RCC 7860 (cell line): ENCODE measurements at places on chromosomes 2 and 18.

- no peak for DNase-seq
These were observed 34.0 kb downstream of the ABCB11 start for GRCh38 chr2:168997118-168997521.

DNA sequence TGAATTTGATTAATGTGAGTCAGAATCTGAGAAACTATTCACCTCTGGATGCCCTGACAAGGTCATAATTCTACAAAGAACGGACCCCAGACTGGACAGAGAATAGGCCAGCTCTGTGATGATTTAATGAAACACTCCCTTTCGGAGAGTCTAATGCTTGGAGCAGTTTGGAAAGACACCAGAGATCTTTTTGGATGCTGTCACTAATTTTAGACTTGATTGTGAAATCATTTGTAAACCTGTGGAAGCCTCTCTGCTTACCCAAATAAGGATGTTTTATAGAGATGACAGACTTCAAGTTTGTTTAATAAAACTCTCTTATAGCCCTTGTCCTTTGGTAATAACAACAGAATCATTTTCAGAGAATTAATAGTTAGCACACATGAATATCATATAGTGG is 83.5 kb downstream of the MYL12B start:
- DNase-seq = no peak

GRCh38 chr2:216031960-216032689 is 18.8 kb upstream of the MREG start:
- DNase-seq = peak; percentile 10

GRCh38 chr2:241637795-241638660 is 535 bp downstream of the ATG4B start:
- DNase-seq = no peak

GRCh38 chr2:64987001-64987955 is 1.9 kb upstream of the SLC1A4 start:
- DNase-seq = no peak

- DNase-seq = no peak
These were observed 199.6 kb downstream of the HRH4 start for GRCh38 chr18:24659827-24660720.

- DNase-seq = peak; percentile 59
These were observed 52.3 kb upstream of the ITGB6 start for GRCh38 chr2:160252278-160252887.

GRCh38 chr2:165425556-165425955 is 43.9 kb upstream of the CSRNP3 start:
- DNase-seq = no peak

DNA sequence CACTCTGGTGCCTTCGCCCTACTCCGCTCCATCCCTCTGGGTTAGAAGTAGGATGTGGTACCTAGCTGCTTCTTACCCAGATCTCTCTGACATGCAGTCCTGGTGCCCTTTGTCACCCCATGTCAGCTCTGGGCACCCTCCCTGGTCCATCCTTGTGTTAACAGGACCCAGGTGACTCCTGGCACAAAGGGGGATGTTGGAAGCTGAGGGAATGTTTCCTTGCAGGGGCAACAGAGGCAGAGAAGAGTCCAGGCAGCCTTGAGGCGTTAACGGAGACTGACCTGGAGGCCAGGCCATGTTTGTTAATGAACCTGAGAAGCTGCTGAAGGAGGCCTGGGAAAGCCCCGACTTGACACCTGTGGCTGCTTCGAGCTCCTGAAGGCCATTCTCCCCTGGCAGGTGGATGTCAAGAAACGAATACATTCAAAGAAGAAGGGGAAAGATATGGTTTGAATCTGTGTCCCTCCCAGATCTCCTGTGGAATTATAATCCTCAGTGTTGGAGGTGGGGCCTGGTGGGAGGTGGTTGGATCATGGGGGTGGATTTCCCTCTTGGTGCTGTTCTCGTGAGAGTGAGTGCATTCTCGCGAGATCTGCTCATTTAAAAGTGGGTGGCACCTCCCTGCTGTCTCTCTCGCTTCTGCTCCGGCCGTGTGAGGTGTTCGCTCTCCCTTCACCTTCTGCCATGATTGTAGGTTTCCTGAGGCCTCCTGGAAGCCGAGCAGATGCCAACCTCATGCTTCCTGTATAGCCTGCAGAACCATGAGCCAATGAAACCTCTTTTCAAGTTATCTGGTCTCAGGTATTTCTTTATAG is 31.4 kb downstream of the NPPC start:
- DNase-seq = no peak

DNA sequence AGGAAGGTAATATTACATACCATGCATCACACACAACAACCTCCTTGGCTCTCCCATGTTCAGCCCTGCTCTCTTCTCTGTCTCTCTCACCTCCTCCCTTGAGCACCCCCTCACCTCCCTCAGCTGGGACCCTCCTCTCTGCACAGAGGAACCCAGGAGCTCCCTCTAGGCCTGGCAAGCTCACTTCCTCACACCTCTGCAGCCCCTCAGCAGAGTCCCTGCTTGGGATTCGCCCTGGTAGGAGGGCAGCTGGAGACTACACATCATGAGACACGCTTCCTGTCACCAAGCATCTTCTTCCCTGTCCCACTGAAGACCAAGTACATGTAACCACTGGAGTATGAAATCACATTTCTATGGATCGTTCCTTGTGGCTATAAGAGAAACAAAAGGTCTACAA is 51.0 kb downstream of the ADD2 start:
- DNase-seq = no peak

- no peak for DNase-seq
These were observed 18.6 kb downstream of the CAPN10 start for GRCh38 chr2:240604939-240605716.

GRCh38 chr2:14909795-14910194 is 277.3 kb downstream of the LRATD1 start:
- DNase-seq = no peak

DNA sequence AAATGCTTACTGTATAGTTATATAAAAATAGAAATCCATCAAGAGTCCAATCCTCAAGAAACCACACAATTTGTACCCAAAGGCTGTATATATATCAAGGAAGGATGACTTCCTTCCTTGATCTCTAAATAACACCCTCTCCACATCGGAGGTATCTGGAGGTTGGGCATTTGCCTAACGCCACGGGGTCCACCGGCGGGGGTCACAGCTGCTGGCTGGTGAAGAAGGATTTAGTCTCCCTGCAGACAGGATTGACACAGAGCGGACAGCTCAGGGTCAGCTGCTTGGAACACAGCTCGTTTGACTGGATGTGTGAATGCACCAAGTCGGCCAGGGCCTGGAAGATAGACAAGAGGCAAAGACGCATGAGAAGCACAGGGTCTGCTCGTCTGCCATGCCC is 36.0 kb downstream of the FECH start:
- no peak for DNase-seq

GRCh38 chr2:14234911-14235310 is 397.6 kb upstream of the LRATD1 start:
- no peak for DNase-seq

- no peak for DNase-seq
These were observed 91.4 kb downstream of the AOX1 start for GRCh38 chr2:200677171-200677570.

DNA sequence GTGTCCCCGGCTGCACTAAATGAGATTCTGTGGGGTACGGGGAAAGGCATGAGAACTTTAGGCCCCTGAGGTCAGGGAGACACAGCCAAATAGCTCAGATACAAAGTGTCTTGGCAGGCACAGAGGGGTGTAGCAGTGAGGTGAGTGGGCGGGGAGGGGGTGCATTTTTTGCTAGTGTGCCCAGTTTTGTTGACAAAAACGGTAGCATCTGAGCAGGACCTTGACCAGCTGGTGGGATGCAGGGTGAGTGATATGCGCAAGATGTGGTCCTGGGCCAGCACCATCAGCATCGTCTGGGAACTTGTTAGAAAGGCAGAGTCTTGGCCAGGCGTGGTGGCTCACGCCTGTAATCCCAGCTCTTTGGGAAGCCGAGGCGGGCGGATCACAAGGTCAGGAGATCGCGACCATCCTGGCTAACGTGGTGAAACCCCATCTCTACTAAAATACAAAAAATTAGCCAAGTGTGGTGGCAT is 127.3 kb upstream of the LGALSL start:
- no peak for DNase-seq

DNA sequence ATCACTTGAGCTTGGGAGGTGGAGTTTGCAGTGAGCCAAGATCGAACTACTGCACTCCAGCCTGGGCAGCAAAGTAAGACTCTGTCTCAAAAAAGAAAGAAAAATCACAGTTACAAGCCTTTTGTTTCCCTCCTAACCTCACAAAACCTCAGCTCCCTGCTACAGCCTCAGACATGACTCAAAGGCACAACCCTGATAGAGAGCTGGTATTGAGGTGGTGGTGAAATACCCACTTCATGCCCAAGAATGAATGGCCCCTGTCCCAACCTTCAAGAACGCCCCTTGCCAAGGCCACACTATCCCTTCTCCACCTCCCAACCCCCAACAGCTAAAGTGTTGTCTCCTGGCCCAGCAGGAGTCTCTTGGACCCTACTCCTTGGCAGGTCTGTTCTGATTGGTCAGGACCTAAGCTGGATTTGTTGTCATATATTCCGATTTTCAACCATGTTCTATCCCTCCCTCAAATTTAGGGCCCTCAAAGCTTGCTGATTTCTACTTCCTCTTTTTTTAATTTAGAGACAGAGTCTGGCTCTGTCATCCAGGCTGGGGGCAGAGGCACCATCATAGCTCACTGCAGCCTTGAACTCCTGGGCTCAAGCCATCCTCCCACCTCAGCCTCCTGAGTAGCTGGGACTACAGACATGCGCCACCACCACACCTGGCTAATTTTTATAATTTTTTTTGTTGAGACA is 61.9 kb upstream of the BZW1 start:
- DNase-seq = no peak

DNA sequence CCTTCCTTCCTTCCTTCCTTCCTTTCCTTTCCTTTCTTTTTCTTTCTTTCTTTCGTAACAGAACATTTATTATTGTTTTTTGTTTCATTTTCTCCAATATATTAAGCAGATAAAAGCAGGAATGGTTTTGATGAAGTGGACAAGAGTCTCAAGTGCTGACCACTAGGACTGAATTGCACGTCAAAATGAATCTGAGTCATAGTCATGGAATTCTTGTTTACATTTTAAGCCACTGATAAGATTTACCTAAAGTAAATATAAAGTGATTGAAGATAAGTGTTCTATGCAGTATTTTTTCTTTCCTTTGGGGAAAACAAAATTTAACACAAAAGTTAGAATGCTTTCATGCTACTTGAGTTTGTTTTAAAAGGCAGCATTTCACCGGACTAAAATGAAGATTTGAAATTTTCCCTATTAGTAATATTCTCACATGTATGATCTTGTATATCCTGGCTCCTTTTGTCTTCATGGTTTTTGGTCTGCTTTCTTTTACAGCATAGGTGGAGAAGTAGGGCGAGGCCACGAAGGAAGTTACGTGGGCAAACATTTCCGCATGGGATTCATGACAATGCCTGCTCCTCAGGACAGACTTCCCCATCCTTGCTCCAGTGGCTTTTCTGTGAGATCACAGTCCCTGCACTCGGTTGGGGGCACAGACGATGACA is 113.5 kb downstream of the NYAP2 start:
- DNase-seq = peak; percentile 21

DNA sequence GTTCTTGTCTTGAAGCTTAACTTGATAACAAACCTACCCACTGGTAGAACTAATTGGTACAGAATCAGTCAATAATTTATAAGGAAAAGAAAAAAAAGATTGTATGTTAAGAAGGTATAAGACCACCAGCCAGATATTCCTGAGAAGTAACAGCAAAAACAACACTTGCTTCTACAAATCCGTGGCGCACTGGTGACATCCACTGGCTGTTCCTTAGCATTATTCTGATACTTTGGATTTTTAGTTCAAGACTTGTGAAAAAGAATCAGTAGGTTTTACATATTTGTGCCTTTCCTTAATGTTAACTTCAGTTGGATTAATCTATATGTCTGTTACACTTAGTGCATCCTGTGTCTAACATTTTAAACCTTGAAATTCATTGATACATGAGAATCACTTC is 141.8 kb downstream of the GRB14 start:
- peak; percentile 33 for DNase-seq

DNA sequence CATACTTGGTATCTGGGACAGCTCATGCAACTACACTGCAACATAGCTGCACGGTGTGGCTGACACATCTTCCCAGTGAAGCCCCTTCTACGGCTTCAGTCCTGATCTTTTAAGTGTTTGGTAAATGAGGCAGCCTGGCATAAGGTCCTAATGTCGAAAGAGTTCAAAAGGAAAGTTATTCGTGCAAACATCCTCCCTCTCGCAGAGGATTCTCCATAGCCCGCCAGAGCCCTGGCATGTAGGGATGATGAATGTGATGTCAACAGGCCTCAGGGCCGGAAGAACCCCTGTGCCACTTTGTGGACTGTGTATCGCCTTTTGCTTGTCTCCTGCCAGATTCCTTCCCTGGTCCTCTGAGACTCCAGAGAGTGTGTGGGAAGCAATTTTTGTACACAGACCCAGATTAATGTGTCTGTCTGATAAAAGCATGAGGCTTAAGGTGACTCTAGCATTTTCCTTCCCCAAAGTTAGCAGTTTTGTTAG is 88.5 kb downstream of the SOCS6 start:
- peak; percentile 74 for DNase-seq

DNA sequence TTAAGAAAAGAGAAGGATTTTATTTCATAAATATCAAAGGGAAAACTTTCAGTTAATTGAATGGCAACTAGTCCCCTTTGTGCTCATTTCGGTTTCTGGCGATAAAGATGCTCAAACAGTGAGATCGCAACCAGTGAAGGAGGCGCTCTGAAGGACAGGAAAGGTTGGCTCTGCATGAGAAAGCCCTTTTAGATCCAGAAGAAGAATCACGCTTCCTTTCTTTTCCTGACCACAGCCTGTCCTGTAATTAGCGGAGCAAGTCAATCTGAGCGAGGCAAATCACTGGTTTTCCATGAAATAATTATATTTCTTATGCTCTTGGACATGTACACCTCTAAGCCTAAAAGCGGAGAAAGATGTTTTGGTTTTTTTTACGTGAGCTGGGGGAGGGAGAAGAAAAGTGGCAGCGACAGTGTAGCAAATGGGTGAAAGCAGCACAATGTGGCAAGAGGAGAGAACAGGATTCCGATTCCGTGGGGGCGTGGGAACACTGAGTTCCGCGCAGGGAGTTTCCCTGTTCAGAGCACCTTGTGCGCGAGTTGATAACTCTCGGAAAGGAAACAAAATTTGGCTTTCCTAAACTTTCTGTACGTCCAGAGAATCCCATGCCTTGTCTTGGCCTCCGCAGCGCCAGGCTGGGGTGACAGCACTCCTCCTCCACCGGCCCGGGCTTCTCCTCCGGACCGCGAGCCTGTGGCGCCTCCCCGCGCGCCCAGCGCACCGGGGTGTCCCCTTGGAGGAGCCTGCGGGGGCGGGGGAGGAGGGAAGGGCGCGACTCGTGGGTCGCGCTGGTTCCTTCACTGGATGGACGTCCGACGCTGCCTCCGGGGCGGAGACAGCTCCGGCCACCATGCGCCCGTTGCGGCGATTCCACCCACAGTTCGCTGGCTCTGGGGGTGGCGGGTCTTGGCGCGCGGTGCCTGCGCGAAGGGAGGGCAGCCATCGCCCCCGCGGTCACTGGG is 620 bp upstream of the SLC9A2 start:
- DNase-seq = no peak

- DNase-seq = no peak
These were observed 12.4 kb downstream of the UGGT1 start for GRCh38 chr2:128103407-128103806.

GRCh38 chr2:5803547-5803946 is 111.4 kb downstream of the SOX11 start:
- DNase-seq = peak; percentile 52
